ENCODE measurements at places on chromosomes 2 and 18.

GRCh38 chr2:120230515-120231471, 7.6 kb upstream of the TMEM185B start:
- no peak for DNase-seq

DNA sequence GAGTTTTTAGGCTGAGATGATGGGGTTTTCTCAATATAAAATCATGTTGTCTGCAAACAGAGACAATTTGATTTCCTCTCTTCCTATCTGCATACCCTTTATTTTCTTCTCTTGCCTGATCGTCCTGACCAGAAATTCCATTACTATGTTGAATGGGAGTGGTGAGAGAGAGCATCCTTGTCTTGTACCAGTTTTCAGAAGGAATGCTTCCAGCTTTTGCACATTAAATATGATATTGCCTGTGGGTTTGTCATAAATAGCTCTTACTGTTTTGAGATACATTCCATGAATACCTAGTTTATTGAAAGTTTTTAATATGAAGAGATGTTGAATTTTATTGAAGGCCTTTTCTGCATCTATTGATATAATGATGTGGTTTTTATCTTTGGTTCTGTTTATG, 181.8 kb downstream of the GBX2 start:
- DNase-seq = no peak

GRCh38 chr2:133720429-133720828, 152.2 kb upstream of the NCKAP5 start:
- no peak for DNase-seq

DNA sequence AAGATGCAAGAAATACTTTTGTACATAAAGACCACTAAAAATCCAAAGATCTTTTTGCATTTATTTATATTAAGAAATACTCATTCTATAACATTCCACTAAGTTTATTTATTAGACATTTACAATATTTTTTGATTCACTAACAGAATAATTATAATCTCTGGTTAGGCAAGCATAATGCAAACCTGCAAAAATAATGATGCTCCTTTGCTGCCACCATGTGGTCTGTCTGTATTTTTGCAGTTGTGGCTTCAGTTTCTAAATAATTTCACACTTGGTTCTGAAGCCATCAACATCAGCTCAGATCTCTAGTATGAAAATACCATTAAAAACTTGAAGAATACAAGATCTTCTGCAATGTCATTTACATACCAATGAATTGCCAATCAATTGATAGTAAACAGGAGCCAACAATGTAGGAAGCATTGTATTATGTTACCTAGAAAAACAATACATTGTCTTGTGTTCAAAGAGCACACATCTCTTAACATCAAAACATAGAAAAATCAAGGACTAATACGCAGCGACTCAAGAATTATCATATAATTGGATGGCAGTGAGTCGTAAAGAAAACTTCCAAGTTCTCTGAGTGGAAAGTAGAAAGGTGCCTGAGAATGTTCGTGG, 28.8 kb upstream of the WDR75 start:
- no peak for DNase-seq

GRCh38 chr18:74259347-74259746, 32.4 kb downstream of the CYB5A start:
- DNase-seq = no peak

- DNase-seq = no peak
These were observed 304.4 kb downstream of the GULP1 start for GRCh38 chr2:188596054-188596453.

DNA sequence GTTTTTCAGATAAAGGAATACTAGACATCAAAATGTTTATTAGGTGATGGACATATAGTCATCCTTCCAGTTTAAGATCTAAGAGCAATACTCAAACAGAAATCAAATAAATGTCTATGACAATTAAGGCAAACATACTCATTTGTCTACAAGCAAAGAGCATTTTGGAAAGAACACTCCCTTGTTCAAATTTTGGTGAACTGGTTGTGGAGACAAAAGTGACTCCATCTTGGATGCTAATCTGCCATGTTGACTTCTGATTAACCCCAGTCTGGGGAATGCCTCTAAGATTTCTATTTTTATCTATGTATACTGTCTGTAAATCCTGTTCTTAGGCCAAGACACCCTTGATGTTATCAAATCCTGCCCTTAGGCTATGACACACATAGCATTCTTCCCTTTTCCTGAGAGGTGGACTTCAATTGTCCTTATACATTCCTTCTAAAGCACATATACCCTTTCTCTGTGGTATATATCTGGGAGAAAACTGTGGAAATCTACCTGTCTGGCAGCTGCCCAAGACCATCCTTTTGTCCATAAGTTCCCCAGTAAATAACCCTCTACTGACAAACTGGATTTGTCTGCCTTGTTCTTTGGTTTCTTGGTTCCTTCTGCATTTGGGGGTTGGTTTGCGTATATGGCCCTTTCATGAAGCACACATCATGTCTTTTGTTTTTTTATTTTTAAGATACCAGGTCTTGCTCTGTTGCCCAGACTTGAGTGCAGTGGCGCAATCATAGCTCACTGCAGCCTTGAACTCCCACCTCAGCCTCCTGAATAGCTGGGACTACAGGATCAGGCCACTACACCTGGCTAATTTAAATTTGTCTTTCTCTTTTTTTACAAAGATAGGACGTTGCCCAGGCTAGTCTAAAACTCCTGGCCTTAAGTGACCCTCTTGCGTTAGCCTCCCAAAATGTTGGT, 12.5 kb upstream of the PLEKHM3 start:
- DNase-seq = no peak
